T-helper 2 cell (primary cell): ENCODE measurements at places on chromosomes 13 and 19.
A peak's percentile ranks its signal among the peaks of the same experiment; 100 is the strongest.

DNA sequence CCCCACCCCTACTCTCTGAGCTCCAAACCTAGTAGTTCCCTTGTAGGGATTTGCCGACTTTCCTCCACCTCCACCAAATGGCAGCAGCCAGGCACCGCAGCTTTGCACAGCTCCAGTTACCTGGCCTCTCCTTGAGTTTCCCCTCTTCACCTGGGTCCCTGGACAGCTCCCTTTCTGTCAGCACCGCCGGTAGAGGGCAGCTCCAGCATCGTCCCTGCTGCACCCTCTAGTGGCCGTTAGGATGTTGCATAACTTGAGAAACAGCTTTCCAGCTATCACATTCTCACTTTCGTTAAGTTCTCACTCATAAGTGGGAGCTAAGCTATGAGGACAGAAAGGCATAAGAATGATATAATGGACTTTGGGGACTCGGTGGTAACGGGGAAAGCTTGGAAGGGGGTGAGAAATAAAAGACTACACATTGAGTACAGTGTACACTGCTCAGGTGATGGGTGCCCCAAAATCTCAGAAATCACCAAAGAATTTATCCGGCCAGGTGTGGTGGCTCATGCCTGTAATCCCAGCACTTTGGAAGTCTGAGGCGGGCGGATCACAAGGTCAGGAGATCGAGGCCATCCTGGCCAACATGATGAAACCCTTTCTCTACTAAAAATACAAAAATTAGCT, 60.4 kb upstream of the OLFM4 start:
- DNase-seq = peak; percentile 32

- DNase-seq = no peak
These were observed 48.5 kb downstream of the WDFY2 start for GRCh38 chr13:51632591-51633362.

DNA sequence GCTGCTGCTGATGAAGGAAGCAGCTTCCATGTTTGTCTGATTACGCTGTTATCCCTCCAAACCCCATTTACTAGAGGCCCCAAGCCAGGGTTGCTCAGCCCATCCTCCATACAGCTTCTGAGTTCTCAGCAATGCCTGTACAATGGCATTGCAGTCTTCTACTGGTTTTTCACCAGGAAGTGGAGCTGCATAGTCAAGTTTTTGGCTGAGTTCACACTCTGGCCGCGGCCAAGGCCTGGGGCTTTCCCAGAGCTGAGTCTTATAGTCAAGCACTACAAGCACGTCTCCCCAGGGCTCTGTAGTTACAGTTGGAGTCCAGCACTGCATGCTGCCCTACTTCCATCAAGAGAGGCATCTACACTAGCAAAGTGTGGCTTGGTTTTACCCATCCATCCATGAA, 182.5 kb downstream of the POU4F1 start:
- no peak for DNase-seq

- DNase-seq = no peak
These were observed 10.8 kb downstream of the PLPPR3 start for GRCh38 chr19:810883-811489.

- no peak for DNase-seq
These were observed 32.4 kb downstream of the DHRS12 start for GRCh38 chr13:51771418-51772104.
